Tibial nerve (tissue), 4 donors: ENCODE measurements at places on chromosomes 7 and 10. TPM values are rescaled to one million over a fixed set of nuclear protein-coding genes. Genes with fewer than 3 reads are reported as not detected.
A peak's percentile ranks its signal among the peaks of the same experiment; 100 is the strongest.

DNA sequence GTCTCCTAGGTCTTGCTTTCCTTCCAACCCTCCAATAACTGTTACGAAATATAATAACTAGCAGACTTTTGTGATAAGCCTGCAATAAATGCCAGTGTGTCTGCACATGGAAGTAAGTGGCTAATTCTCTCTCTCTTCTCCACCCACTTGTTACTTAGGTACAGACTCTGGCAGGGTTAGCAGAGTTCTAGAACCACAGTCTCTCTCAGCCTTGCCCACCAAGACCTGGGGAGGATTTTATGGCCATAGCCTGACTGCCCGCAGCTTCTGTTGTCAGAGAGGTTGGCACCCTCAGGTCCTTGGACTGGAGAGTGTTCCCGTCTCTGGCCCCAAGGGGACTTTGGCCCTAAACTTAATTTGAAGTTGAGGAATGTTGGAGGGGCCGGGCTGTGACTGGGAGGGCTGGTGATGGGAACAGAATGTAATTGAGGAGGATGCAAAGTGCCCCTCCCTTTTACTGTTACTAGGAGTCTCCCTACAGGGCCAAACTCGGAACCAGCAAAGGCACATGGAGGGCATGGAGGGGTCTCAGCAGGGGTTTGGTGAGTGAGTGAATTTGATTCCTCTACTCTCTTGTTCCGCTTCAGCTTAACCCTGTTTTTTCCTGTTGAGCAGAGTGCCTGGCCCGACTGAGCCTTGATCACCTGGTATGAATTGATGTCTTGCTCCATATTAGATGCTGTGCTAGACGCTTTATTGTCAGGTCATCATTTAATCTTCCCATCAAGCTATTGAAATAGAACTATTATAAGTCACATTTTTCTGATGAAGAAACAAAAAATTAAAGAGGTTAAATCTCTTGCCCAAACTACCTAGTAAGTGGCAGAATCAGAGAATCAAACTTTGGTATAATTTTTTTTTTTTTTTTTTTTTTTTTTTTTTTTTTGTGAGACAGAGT is 37.0 kb upstream of the LCOR start:
- no peak for DNase-seq

- no peak for DNase-seq
These were observed 123.8 kb downstream of the PTEN start for GRCh38 chr10:87987206-87987605.

DNA sequence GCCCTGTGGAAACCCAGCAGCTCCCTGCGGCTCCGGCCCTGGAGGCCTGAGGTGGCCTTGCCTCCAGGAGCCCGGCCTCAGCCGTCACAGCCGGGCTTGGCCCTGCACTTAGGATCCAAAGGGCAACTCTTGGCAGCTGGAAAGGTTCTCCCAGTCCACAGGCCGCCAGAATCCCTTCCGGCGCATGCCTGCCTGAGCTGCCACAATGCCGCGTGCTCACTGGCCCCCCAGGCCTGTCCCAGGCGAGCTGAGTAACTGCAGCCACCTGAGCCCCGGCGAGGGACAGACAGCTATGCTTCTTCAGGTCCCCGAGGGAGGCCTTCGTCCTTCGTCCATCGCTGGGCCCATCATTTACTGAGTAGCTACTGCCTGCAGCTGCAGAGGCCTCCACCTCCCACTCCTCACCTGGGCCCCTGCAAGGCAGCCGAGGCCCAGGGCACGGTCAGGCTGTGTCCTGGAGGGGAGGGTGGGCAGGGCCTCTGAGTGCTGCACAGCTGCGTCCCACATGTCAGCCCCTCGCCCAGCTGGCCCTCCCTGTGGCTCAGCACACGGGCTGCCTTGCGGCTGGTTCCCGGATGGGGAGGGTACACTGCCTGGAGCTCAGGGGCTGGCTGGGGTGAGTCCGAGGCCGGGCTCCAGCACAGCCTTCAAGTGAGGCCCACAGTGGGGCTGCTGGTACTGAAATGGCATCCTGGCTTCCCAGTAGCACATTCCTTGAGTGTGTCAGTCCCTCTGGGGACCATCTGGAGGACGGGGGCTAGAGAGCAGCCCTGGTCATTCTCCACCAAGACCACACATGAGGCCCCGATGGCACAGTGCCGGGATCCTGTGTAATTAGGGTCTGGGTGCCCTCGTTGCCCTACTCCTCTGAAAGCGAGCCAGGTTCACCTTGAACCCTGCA is 172.5 kb downstream of the ELFN1 start:
- DNase-seq, result peak; percentile 8

- no peak for DNase-seq
These were observed 299.9 kb downstream of the C7orf25 start for GRCh38 chr7:42611961-42612360.

- DNase-seq, result no peak
These were observed 207.5 kb downstream of the HERPUD2 start for GRCh38 chr7:35487402-35487801.

DNA sequence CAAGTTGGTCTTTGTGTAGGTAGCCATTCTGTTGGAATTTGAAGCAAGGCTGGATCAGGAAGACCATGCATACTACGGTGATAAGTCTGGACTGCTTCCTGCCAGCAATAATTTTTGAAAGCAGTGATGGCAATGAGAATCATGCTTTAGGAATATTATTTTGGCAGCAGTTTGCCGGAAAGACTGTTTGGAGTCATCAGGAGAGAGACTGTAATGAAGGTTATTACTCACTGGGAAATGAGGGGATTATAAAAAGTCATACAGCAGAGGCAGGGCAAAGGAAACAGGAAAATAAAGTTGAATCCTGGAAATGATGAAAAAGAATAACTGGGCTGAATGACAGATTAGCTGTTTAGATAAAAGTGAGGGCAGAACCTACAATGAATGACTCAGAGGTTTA is 1136.8 kb upstream of the AUTS2 start:
- DNase-seq, result no peak

DNA sequence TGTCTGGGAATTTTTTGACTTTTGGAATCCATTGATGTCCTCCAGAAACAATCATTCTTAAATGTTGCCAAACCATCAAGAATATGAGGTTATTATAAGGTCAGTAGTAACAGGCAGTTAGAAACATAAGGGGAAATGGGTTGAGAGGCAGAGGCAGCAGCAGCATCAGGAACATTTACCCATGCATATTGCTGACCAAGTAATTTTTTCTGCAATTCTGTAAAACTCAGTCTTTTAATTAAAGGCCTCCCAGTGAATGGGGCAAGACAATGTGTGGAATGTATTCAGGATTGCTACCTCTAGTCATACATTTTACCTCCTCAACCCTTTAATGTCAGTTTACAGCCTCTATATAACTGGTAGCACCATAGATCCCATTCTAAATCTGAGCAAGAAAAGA is 66.5 kb upstream of the SKAP2 start:
- no peak for DNase-seq

- DNase-seq, result no peak
These were observed 23.4 kb downstream of the FAM107B start for GRCh38 chr10:14751014-14751896.

DNA sequence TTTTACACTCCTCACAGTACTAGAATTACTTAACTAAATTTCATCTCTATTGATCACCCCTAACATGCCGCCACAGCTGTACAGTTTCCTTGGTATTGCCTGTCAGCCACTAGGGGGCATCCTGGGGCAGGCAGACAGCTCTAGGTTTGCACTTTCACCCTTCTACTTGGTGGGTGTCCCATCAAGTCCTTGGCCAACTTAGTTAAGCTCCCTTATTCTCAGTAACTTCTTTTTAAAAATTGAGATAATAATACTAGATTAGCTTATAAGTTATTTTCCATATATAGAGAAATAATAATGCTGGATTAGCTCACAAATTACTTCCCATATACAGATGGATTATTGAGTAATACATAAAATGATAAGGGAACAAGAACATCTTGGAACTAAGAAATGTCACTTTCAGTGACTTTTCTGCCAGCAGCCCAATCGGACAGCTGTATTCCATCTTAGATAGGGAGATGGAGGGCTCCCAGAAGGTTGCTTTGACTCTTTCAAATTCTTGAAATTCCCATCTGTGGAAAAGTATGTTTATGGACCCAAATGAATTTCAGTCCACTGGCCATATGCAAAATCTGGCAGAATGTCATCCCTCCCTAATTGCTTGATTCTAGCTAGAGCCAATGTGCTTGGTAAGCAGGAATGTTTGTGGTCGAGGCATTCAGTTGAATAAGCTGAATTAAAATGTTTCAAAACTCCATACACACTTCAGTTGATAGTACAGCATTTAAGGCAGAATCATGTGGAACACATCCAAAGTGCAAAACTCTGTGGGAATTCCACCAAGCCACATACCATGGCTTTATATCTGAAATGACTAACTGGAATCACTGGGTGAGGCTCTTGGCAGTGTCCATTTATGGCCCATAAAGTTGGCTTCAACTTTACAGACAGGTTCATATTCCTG is 309.7 kb downstream of the CSTF2T start:
- DNase-seq, result no peak

DNA sequence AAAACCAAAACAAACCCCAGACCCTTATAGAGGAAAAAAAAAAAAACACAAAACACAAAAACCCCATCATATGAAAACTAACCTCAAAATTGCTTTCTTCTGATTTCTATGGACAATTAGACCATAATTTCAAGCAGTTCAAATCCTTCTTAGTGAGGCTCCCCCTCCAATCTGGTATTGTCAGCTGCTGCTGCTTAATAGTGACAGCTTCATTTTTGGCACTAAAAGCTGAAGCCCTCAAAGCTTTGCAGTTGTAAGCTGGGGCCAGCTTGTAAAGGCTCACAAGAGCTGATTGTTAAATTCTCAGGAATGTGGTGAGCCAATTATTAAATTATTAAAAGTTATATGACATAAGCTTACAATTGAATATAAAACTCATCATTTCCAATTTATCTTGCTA is 21.9 kb downstream of the ATXN7L1 start:
- DNase-seq, result no peak

DNA sequence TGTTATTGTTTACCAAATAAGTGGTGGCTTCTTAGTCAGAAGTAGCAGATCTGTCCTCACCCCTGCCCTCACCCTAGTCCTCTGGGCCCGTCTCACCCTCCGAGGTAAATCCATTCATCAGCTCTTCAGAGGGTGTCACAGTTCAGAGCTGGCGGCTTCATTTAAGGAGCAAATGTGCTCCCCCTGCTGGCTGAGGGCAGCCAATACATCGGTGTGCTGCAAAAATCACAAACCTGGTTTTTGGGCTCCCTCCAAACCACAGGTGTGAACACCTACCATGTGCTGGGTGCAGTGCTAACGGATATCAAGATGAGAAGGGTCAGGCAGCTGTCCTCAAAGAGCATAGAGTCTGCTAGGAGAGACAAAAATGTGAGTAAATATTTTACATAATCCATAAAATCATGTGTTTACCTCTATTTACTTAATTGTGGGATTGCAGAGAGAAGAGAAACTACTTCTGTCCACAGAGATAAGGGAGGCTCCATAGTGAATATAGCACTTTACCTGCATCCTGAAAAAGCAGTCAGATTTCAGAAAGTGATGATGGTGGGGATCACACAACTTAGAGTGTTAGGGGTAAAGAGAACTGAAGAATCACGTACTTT is 15.5 kb upstream of the CRTAC1 start:
- peak; percentile 40 for DNase-seq

DNA sequence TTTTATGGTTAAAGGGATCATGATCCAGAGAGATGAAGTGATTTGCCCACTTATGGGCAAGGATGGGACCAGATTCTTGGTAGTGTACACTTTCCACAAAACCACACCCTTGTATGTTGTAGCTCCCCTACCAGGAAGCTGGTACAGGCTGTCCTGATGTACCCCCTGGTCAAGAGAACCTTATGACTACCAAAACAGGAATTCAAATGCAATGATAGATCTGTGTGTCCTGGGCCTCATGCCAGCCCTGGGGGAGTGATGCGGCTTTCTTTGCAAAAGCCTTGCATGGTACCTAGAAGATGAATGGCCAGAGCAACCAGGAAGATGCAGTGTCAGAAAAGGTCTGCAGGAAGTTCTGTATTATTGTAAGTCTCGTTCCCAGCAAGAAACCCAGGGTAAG is 94.9 kb upstream of the AGK start:
- no peak for DNase-seq

SPDYE8 gene
- not detected for total RNA-seq

GPNMB gene
- 47.4 TPM for total RNA-seq

SUN3 gene
- not detected for total RNA-seq

GRID2IP gene
- total RNA-seq, result not detected
